ENCODE measurements at places on chromosomes 6 and 20. TPM values are rescaled to one million over a fixed set of nuclear protein-coding genes. Genes with fewer than 3 reads are reported as not detected.

RCAN2 gene
- total RNA-seq, result not detected

FAM162B gene
- total RNA-seq, result not detected

- no peak for DNase-seq
Measured at GRCh38 chr6:118930680-118931079, 4.3 kb downstream of the MCM9 start.

GRCh38 chr6:122696079-122696478 lies 83.4 kb upstream of the FABP7 start:
- DNase-seq, result no peak

DNA sequence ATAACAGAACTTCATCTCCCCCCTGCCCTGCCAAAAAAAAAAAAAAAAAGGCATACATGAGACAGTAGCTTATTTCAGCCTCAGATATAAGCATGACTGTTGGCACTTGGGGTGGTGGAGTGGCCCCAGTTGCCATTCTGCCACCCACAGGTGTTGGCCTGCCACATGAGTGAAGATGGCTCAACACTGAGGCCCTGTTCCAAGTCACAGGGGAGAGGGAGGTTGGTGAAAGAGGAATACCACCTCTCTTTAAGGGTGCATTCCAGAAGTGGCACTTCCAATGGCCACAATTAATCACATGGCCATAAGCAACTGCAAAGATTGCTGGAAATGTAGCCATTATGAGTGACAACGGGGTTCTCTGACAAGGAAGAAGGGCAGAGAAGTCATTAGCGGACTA lies 61.9 kb upstream of the JARID2 start:
- DNase-seq, result no peak
